ENCODE measurements at places on chromosomes 1 and 21.

DNA sequence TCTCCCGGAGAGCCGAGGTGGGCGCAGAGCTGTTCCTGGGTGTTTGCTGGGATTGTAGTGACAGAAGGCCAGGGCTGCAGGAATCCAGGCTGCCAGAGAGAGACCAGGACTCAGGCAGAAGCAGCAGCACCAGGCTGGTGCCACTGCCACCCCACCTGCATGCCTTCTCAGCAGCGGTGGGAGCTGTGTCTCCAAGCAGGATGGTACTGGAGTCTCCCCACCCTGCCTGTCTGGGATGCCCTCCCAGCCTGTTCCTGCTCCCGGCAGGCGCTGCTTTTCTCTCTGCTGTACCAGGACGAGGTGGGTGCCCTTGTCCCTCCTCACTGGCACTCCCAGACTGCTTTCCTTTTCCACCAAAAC, 4.5 kb upstream of the HES4 start:
- DNase-seq, result no peak

DNA sequence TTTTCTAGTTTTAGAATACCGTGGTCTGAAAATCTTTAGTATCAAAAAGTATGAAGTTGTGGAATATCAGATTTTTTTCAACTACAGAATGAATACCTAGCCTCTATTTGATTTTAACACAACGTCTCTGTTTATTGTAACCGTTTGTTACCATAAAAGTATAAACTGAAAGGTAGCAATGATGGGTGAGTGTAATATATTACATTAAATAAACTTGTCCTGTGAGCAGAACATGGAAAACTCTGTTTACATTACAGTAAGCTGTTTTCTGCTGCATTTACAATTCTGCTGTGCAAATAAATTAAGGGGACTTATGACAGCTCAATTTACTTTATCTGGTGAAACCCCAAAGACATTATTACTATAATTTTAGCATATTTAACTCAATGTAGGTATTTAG, 62.5 kb downstream of the CHRM3 start:
- DNase-seq, result no peak

DNA sequence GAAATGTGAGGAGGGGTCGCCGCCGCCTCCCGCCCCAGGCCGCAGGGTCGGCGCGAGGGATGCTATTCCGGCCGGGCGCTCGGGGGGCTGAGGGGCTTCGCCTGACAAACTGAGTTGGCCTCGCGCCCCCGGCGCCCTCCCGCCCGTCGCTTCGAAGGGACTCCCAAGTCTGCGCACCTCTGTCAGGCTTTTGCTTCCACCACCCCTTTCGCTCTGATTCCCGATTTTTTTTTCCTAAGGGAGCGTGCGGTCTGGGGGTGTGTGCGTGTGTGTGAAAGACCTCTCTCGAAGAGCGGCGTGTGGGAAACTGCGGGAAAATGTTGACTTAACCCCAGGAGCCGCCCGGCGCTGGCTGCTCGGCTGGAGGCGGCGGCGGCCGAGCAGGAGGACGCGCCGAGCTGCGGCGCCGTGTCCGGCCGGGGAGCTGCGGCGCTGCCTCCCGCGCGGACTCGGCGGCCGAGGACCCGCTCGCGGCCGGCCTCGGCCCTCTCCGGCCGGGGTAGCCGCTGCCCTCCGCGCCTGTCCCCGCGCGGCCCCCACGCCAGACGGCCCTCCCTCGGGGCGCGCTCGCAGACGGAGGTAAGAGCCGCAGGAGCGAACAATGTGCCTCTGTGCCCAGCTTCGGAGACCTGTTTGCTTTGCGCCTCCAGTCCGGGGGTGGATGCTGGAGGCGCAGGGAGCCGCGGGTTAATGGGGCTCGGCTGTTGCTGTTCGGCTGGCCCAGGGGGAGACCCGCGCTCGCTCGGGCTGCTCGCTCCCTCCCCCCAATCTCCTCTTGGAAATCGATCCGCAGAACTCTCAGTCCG, 1.1 kb downstream of the ADGRL2 start:
- no peak for DNase-seq

DNA sequence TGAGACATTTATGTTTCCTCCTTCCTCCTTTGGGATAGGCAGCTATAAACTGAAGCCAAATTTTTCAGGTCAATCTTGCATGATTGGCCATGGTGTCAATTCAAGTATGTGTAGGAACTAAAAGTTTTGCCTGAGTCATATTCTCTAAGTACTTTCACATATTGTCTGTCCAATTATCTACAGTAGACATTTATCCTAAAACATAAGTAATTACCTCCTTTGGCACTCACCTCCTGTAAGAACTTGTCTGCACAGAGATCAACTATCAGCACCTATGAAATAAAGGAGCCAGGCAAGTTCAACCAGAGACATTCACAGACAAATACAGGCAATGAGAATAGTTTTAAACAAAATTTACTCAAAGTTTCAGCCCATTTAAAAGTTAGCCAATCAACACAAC, 14.2 kb upstream of the BCAS2 start:
- no peak for DNase-seq

DNA sequence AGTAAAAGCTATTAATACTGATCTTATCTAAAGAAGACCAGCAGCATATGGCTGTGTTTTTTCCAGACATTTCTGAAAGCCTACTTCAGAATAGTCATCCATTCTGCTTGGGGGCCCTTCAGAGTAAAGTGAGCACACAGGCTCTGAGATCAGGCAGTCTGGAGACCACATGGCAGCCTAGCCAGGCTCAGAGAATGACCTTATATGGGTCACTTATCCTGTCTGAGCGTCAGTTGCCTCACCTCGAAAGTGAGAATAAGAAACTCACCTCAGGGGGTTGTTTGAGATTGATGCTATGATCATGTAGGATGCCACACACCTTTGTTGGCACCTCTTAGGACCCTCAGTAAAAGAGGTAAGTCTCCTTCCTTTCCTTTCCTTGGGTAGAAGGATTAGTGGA, 270.4 kb downstream of the GRIK1 start:
- no peak for DNase-seq

- no peak for DNase-seq
Measured at GRCh38 chr1:64834734-64835133, 89.9 kb downstream of the RAVER2 start.

GRCh38 chr21:14547834-14548513, 1.9 kb upstream of the SAMSN1 start:
- DNase-seq, result no peak

GRCh38 chr1:196209983-196210382, 398.3 kb downstream of the KCNT2 start:
- DNase-seq, result no peak

DNA sequence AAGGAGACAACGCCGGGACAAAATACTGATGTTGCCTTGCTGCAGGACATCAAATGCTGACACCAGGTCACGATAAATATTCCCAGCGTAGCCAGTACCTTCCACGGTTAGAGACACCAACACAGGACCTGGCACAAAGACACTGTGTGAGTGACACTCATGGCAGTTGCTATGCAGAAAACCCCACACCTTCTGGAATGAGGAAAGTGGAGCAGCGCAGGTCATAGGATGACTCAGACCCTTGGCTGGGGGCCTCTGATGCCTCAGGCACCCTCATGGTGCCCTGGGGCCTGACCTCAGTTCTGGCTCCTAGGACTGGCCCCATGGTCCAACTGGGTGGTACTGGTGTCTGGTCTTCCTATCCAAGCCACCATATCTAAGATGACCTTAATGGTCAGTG, 7.0 kb downstream of the DCST2 start:
- no peak for DNase-seq
